Neural progenitor cell (in vitro differentiated cells): ENCODE measurements at places on chromosomes 4 and X. TPM values are rescaled to one million over a fixed set of nuclear protein-coding genes. Genes with fewer than 3 reads are reported as not detected.

GRCh38 chr4:56102601-56103000, 153.9 kb downstream of the CEP135 start:
- DNase-seq: peak; percentile 41

DNA sequence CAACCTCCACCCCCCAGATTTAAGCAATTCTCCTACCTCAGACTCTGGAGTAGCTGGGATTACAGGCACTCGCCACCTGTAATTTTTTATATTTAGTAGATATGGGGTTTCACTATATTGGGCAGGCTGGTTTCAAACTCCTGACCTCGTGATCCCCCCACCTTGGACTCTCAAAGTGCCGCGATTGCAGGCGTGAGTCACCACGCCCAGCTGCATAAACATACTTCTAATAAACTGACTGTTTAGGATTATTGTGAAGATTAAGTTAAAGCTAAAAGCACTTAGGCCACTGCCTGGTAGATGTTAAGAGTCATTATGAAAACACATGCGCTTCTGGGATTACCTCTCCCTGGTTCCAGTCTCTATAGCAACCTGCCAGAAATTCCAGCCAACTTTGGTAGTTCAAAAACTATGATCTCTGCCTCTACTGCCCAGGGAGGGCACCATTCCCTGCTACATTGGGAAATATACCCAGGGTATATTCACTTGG, 30.2 kb upstream of the GRIA3 start:
- DNase-seq: no peak

DNA sequence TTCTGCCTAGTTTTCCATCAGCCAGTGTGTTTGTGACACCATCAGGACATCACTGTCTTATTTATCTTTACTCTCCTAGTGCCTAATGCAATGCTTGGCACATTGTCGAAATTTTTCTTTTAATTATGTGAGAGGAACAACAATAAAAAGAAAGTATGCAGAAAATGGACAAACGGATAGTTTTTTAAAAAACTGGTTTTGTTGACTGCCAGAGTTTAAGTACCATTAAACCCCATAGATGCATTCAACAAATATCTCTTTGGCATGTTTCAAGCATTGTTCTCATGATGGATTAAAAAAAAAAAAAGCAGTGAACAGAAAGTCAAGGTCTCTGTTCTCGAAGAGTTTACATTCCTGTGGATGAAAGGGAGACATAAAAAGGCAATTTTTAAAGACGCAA, 398.4 kb downstream of the PPP3CA start:
- no peak for DNase-seq

- no peak for DNase-seq
Measured at GRCh38 chr4:107603430-107603829, 116.6 kb downstream of the PAPSS1 start.

CT45A2 gene
- total RNA-seq: not detected in 2 replicates

TRIM60 gene
- not detected in 2 replicates for total RNA-seq

HSFX1 gene
- total RNA-seq: 0.06 and 0.59 TPM in 2 replicates

- DNase-seq: no peak
Measured at GRCh38 chrX:9677098-9677739, 88.4 kb downstream of the GPR143 start.

CCDC149 gene
- 3.4 and 5.0 TPM in 2 replicates for total RNA-seq

DNA sequence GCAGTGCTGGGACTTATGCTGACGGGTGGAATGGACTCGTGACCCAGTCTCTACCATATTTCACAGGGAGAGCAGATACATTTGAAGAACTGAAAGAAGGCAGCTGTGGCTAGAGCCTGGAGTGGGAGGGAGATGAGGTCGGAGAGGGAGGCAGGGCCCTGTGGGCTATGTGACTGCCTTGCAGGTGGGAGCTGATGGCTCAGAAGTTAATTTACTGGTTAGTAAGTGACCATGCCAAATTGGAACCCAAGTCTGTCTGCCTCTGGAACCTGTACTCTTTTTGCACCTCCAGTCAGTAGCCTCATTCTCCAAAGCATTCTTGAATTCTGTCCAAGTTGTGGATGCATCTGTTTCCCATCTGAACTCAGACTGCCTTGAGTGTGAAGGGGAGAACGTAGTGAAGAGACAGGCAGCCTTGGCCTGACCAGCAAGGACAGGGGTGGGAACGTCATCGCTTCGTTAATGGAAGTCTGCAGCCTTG, 92.3 kb downstream of the REPS2 start:
- DNase-seq: no peak

PRDX4 gene
- total RNA-seq: 149 and 162 TPM in 2 replicates

SERPINA7 gene
- total RNA-seq: not detected in 2 replicates

GRCh38 chr4:38523524-38524448, 140.2 kb upstream of the KLF3 start:
- DNase-seq: no peak

DNA sequence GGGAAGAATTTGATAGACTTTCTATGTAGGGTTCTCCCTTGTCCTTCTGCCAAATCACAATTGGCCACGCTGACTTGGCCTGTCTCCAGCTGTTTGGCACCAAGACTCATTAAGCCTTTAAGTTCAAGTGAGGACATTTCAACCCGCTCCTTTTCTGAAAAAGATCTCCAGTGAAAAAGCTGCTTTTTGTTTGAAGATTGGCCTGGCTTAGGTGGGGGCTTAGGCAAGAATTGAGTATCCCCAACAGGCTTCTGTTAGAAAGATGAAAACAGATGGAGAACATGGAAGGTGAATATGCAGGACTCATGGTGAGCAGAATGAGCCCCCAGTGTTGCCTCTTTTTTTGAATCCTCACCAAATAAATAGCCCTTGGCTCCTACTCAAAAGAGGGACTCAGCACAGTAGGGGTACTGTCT, 28.5 kb upstream of the LIMCH1 start:
- DNase-seq: no peak

DNA sequence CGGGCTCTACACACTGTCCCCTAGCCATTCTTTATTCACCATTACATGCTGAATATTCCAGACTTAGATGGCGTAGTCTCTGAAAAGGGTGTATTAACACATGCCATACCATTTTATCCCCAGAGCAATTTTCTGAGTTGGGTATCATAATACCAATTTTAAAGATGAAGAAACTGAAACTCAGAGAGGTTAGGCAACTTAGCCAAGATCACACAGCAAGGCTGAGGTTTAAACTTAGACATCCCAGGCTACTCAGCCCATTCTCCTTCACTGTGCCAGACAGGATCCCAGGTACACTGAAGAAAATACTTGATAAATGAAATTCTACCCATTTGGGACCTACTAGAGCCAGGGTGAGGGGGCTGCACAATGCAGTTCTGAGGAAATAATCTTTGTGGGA, 67.4 kb upstream of the ARHGAP36 start:
- DNase-seq: no peak

GRCh38 chr4:62709618-62710252, 1509.6 kb downstream of the ADGRL3 start:
- DNase-seq: peak; percentile 57

DNA sequence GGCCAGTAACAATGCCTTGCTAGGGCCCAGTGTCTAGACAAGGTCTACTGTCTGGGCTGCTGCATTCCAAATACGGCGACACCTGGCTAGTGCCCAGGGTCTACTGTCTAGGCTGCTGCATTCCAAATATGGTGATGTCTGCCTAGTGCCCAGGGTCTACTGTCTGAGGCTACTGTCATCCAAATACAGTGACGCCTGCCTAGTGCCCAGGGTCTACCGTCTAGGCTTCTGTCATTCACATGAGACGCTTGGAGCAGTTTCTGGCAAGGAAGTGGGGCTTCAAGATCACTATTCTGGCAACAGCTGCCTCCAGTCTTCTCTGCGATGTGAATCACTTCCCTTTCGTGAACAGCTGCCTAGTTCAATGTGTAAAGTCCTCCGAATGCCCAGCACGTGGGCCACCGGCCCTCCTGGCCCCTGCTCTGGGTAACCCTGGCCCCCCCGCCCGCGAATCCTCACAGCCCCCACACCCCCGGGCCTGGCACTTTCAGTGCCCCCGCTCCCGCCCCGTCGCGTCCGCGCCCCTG, 12.7 kb downstream of the ACOX3 start:
- peak; percentile 35 for DNase-seq

HERC5 gene
- 4.1 and 6.6 TPM in 2 replicates for total RNA-seq

DNA sequence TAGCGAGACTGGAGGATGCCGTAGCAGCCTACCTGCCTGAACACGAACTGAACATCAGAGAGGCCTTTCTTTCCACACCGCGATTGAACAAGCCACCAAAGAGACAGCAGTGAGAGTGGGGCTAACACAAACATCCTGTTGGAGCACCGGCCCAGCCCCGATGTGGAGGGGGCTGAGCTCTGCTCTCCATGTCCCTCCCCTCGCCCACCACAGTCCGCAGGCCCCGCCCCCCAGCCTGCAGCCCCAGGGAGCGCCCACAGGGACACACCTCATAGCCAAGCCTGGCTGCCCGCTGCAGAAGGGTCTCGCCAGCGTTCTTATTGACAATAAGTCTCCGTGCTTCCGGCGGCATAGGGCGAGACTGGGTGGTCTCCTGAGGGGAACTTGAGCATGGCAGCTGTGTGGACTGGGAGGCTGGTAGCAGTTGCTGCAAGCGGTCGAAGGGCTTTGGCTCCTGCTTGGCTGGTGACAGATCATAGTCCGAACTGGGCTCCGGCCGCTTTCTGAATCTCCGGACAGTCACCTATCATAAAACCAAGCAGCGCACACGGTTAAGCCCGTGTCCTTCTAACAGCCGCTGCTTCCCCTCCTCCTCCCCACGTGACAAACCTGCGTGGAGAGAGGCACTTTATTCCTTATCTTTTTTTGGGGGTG, 35.8 kb downstream of the BCOR start:
- DNase-seq: no peak

HS3ST1 gene
- not detected in 2 replicates for total RNA-seq

TSPAN6 gene
- 138 and 205 TPM in 2 replicates for total RNA-seq

SMPX gene
- total RNA-seq: not detected in 2 replicates
